ENCODE measurements at places on chromosomes 1 and 21.

DNA sequence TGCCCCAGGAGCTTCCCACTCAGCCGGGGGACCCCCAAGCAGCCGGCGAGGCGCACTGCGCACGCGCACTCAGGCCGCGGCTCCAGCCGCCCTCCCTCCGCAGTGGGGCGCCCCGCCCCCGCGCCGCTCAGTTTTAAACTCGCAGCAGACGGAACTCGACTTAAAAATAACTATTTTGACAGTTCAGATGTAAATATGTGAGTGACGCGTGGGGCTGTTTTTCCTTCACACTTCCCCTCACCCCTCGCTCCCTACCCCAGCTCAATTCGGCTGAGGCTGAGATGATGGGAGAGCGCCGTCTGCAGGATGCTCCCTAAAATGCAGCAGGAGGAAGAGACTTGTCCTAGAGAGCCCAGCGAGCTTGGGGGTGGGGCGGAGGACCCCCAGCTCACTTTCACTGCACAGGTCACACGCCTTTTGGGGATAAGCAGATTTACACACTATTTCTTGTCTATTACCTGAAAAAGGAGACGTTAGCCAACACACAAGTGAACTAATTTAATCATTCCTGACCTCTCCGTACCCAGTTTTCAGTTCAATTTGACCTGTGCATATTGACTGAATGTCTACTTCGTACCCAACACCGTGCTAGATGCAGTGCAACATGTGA is 8.9 kb upstream of the LEMD1 start:
- peak; percentile 79 for DNase-seq

- DNase-seq = no peak
Observed at GRCh38 chr1:211928290-211928801, 97.8 kb upstream of the LPGAT1 start.

DNA sequence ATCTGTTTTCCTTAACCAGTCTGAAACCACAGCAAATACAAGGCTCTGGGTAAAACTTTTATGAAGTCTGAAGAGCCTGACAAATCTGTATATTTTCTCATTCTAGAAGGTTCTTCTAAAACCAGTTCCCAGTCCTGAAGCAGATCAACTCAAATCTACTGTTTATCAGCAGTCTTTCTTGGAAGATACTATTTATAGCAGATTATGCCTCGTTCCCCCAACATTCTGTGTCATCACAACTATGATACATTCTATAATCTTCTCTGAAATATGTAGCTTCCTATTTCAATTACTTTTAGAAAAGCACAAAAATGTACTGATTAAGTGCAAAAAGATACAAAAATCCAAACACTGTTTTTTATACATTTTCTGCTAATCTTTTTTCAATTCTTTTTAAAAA is 67.5 kb downstream of the NIBAN1 start:
- DNase-seq = no peak

DNA sequence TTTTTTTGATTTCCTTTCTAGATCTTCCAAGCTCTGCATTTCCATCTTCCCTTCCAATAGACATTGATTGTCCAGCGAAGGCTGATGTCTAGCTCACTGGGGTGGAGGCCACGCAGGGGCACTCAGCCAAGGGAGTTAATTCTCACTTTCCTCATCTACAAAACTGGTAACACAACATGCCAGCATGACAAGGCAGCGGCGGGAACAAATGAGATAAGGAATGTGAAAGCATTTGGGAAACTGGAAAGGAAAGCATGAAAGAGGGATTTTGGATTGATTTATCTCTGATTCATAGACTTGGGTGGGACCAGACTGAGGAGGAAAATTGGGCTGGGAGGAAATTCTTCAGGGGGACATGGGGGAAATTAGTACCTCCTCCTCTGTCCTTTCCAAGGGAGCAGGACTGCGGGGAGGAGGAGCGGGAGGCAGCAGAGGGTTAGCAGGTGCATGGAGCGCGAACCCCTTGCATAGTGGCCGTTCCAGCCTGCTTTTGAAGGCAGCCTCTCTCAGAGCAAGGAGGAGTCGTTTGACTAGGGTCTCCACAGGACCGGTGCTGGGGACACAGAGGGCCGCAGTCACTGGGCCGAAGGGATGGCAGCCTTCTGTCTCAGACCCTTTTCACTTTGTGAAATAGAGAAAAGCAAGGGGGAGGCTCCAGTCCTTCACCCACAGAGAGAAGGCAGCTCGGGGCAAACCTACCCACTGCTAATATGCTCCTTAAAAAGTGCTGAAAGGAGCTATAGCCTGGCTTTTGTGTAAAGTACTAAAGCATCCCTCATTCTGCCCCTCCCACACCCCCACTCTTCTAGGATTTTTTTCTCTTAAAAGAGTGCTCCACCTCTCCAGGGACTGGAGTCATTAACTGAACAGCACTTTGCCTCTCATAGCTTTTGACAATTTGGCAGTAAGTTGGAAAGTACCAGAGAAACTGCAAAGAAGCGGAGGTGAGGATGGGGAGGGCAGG is 89.2 kb downstream of the PLXNA2 start:
- no peak for DNase-seq

DNA sequence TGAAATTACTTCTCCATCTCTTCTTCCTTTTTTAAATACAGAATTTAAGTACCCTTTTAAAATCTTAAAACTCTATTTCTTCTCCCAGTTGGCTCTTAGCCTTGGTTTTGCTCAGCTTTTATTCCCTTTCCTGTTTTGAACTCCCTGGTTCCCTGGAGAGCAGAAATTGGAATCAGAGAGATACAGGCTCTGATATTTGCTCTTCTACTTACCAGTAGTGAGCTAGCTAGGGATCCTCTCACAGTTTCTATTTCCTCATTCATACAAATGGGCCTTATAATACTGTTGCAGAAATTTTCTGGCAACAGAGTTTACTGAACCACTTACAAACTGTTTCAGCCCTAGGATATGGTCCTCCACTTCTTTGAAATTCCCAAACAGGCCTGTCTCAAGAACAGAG is 606.3 kb downstream of the NUF2 start:
- DNase-seq = no peak

GRCh38 chr1:234780112-234780511 is 170.1 kb upstream of the IRF2BP2 start:
- peak; percentile 39 for DNase-seq

DNA sequence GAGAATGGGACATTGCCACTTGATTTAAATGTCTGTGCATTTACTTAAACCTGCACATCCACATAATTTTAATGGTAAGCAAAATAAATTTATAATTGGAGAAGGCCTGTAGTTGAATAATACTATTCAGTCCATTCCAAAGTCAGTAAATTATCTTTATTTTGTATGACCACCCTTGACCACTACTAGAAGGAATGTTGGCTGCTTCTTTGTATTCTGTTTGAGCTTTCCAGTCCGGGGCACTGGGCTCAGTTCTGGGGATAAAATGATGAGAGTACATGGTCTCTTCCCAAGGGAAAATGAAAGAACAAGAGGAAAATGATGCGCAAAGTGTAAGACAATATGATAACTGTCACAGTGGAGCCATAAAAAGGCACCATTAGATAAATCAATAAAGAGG is 98.9 kb downstream of the CRB1 start:
- no peak for DNase-seq

GRCh38 chr1:177130451-177130945 is 34.0 kb downstream of the ASTN1 start:
- no peak for DNase-seq

GRCh38 chr1:199087144-199087543 is 448.3 kb downstream of the PTPRC start:
- no peak for DNase-seq

- no peak for DNase-seq
Observed at GRCh38 chr21:21332492-21332891, 334.3 kb downstream of the NCAM2 start.

DNA sequence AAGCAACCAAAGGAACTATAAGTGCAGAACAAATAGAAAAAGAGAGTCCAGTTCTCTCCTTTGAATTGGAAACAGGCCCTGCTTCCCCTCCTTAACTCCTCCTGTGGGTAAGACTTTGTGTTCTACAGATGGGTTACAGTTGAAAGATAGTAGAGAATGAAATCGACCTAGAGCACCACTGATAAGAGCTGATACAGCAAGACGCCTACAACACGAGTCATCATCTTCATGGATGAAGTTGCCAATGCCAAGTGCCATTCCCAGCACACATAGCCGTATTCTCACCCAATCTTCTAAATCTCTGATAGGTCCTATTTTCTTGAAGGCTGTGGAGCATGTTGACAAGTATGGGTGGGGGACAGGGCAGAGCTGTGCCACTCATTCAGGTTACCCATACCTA is 99.8 kb upstream of the CAMK1G start:
- DNase-seq = no peak

GRCh38 chr1:30292451-30292850 is 430.9 kb downstream of the MATN1 start:
- no peak for DNase-seq

- DNase-seq = no peak
Observed at GRCh38 chr1:216937491-216937890, 214.3 kb upstream of the ESRRG start.

DNA sequence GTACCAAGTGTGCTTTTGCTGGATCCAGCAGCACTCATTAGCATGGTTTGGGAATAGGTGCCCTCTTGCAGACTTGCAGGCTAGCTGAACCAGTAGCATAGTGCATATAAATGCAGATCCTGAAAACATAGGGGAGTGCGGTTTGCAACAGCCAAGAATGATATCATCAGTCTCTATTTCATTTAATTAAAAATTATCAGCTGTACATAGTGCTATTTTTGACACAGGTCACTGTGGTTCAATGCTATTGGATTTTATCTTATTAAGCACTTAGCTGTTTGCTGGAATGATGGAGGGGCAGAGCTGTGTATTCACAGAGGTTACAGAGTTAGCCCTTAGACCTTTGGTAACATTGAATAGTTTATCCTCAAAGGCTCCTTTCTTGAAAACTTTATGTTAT is 43.6 kb downstream of the CYYR1 start:
- no peak for DNase-seq

DNA sequence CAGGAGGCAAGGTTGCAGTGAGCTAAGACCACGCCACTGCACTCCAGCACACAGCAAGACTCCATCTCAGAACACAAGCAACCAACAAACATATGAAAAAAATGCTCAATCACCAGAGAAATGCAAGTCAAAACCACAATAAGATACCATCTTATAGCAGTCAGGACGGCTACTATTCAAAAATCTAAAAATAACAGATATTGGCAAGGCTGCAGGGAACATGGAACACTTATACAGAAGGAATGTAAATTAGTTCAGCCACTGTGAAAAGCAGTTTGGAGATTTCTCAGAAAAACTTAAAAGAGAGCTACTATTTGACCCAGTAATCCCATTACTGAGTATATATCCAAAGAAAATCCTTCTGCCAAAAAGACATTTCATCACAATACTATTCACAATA is 27.6 kb upstream of the POGK start:
- no peak for DNase-seq

GRCh38 chr1:3356827-3357460 is 97.5 kb upstream of the ARHGEF16 start:
- DNase-seq = no peak

- no peak for DNase-seq
Observed at GRCh38 chr1:40404670-40405462, 31.3 kb downstream of the SMAP2 start.

- no peak for DNase-seq
Observed at GRCh38 chr1:248818505-248819374, 7.0 kb downstream of the SH3BP5L start.

DNA sequence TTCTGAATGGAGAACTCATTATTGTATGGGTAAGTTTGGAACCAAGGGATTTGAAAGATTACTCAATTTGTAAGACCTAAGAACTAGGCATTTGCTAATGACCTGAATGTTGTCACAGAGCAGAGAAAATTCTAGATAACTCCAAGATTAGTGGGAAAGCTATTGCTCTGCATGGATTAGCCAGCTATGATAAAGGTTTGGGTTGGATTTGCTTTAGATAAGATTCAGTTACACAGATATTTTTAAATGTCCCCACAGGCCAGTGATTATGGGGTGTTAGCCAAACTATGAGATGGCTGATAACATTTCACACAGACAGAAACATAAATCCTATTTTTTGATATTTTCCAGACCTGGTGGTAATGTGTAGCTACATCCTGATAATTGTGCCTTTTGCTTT is 88.2 kb downstream of the NTPCR start:
- no peak for DNase-seq

DNA sequence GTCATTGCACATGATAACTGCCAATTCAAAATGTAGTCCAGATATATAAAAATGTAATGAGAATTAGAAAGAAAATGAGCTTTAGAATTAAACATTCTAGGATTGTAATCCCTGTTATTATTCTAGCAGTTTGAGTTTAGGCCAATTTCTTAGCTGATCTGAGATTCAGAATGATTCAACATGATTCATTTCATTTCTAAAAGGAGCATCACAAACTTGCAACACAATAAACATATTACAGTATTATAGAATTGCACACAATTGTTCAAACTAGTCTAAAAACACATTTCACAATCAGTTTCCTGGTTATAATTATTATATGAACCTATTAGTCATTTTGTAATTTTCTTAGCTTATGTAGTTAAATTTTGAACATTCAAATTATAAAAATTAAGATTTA is 43.3 kb upstream of the TSHB start:
- no peak for DNase-seq

DNA sequence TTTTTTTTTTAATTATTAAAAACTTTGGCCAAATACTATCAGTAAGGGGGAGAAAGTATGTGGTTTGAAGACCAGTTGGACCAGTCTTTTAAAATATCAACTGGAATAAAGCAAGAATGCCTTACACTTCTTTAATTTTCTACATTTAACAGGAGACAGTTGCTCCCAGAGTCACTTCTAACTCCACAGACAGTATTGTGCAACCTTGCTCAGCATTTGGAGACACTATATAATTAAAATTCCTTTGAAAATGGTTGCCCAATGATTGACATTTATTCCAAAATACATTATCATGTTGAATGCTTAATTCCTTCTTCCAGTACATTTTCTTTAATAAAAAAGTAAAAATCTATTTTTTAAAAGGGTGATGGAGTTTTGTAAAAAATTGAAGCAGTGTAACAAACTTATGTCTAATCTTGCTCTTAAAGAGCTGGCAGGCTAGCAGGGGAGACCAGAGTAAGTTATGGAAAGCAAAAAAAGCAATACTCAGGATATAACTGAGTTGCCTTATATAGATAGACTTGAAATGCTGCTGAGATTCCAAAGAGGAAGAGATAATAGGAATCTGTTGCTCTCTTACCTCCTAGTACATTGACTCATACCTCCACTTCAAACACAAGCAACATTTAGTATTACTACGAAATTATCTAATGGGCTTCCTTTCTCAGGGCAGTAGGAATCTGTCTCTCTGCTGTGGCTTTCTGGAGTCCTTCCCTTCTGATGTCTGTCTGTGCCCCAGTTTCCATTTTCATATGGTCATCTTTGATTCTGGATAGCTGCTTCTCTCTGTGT is 69.7 kb upstream of the RGL1 start:
- DNase-seq = no peak

GRCh38 chr1:33931111-33931475 is 67.2 kb downstream of the HMGB4 start:
- no peak for DNase-seq

Measured in GM13976 (cell line).